HT1080 (cell line): ENCODE measurements at places on chromosomes 6 and 20.

DNA sequence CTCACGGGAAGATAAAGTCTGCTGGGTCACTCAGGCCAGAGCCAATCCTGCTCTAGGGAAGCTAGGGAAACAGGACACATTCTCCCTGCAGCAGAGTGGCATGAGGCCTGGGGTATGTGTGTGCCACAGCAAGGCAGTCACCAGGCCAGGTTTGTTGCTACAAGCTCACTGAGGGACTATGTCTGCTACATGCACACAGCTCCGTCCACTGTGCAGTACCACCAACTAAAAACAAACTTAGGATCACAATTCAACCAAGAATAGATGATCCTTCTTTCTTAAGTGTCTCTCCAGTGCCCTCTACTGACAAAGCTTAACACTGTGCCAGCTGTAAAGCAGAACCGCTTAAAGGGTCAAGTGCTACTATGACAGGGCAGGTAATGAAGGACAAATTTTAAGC, 192.5 kb downstream of the PTPRK start:
- DNase-seq: peak; percentile 28

DNA sequence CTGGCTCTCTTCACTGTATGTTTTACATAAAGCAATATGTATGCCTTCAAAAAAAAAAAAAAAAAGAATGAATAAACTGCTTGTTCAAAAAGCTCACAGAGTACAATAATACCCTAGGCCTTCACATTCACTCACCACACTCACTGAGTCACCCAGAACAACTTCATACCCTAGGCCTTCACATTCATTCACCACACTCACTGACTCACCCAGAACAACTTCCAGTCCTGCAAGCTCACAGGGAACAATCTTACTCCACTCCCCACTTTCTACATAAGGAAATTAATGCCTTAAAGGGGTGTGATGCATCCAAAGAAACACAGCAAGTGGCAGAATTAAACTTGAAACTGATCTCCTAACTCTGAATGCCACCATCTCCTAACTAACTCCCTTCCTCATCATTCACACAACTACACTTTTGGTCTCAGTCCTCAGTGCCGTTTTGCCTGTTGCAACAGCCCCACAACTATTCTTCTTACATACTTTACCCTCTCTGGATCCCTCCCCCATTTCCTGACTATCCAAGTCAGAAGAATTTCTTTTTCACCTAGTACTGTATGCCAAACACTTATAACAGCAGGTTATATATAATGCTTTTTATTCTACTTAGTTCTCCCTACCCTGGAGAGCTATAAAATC, 34.2 kb downstream of the NHSL1 start:
- DNase-seq: peak; percentile 99

DNA sequence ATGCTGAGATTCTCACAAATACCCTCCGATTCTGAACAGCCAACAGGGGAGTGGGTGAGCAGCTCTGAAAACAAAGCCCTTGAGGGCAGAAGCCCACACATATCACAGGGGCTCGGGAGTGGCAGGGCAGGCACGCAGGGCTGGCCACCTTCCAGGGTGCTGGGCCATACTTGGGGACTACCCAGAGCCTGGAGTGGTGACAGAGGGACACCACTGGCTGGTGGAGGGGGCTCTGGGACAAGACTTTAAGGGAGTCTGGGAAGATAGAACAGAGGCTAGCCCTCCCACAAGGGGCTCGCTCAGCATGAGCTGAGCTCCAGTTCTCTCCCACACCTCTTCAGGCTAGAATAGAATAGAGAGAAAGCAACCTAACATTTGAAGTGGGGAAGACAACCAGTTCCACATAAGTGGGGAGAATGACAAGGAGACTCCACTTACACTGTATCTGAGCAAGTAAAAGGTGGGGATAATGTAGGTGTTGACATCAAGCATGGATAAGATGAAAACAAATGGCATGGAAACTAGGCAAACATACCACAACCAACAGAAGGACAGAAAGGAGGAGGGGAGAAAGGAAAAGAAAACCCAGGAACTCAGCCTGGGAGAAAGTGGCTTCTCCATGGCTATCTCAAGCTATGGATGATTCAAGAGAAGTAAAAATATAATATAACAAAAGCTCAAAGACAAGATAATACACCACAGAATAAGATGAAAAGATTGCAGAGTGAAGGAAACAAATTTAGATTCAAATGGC, 7.0 kb downstream of the PPIL1 start:
- DNase-seq: no peak

- no peak for DNase-seq
Observed at GRCh38 chr20:50798650-50799049, 3.8 kb downstream of the BCAS4 start.

DNA sequence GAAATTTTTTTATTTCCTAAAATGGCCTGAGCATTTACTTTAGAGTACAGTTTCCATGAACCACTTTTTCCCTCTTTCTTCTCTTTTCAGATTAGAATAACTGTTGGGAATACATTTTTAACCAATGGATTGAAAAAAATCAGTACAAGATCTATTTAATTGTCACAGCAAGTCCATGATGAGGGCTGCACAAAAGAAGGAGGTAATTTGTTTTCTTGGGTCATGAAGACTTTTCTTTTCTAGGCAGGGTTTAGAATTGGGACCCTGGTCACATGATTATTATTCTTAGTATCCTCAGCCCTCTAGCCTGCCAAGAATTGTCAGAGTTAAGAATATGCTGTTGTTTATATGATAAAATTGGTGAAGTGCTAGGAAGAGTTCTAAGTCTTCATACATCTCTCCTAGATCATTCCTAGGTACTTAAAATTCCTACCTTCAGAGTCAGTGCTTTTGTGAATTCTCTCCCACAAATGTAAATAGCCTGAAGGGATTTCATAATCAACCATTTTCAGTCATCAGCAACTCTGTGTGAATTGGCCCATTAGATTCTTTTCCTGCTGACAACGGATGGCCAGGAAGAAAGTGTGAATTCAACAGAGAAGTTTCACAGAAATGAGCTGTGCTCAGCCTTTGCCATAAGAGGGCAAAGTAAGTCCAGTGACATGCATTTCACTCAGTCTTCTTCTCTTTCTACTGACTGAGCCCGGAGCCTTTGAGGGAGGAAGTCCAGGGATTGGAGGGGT, 32.4 kb upstream of the TPBG start:
- peak; percentile 55 for DNase-seq

- no peak for DNase-seq
Observed at GRCh38 chr6:63267046-63267445, 52.7 kb downstream of the LGSN start.

DNA sequence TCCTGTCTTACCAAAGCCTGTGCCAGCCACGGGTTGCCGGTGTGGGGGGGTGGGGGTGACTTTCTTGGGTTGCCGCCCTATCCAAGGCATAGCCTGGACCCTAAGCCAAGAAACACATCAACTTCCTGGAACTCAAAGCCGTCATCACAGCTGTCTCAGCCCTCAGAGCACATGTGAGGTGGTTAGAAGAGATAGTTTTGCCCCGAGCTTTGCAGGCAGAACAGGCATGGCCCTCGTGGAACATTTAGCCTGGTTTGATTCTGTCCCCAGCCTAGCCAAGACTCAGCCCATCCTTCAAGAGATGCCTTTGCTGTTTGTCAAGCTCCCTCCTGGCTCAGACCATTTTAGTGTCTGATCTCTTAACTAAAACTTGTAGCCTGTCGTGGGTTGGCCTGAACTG, 64.9 kb downstream of the RREB1 start:
- DNase-seq: peak; percentile 67

GRCh38 chr20:62420846-62421715, 6.3 kb downstream of the RBBP8NL start:
- no peak for DNase-seq

DNA sequence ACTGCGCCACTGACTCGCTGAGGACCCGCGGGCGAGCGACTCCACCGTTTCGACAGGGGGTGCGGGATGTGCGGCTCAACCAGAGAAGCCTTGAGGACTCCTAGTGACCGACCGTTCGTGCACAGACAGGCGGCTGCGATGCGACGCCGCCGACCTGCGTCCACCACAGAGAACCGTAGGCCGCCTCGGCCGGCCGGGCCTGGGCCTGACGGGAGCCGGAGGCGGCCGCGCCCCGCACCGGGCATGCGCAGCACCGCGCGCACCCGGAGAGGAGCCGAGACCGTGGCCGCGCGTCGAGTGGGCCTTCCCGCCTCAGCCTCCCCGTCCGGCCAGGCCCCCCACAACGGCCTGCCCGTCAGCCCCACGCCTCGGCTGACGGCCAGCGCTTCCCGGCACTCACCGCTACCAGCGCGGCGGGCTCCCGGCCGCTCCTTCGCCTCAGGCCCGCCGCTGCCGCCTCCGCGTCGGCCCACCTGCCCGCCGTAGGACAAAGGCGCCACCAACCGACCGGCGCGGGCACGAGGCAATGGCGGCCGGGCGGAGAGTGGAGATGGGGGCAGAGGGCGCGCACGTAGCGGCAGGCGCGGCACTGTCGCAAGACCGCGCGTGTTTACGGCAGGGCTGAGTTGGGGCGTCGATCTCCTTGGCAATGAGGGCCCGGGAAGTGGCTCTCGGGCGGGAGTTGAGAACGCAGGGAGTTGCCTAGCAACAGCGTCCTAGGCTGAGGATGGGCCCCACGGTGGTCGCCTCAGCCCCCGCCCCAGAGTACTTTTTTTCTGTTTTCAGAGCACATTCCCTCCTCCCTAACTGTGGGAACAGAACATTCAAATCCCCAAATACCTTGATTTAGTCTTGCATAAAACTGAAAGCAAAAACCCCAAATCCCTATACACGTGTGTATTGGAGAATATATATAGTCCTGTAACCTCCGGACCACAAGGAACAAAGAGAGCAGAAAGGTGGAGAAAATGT, at the start of gene NCOA5:
Gene NCOA5 (minus strand): TSS at position 546 of the 972 bp plus-strand sequence. CDS start 10,538 bp downstream, outside the sequence.
- peak; percentile 96 for DNase-seq
